ENCODE measurements at places on chromosomes 12 and 14.
A peak's percentile ranks its signal among the peaks of the same experiment; 100 is the strongest.

- DNase-seq, result no peak
Observed at GRCh38 chr12:91241756-91242155, 59.1 kb upstream of the DCN start.

- DNase-seq, result no peak
Observed at GRCh38 chr14:29926228-29926627, 1.4 kb downstream of the PRKD1 start.

DNA sequence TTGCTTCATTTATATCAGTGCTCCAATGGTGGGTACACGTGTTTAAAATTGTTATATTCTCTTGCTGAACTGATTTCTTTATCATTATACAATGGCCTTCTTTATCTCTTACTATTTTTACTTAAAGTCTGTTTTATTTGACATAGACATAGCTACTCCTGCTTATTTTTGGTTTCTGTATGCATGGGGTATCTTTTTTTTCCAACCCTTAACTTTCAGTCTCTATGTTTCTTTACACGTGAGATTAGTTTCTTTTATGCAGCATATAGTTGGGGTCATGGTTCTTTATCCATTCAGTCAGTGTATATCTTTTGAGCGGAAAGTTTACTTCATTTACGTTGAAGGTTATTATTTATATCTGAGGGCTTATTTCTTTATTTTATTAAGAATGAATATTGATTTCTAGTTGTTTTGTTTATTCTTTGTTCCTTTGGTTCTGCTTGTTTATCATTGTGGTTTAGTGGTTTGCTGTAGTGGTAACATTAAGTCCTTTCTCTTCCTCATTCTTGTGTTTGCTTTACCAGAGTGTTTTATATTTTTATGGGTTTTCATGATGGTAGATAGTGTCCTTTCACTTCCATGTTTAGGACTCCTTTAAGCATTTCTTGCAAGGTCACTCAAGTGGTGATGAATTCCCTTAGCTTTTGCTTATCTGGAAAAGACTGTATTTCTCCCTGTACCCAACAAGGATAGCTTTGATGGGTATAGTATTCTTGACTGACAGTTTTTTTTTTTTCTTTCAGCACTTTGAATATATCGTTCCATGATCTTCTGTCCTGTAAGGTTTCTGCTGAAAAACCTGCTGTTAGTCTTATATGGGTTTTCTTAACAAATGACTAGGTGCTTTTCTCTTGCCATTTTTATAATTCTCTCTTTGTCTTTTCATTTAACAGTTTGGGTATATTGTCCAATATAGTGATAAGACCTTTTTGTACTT, 38.3 kb upstream of the FAR2 start:
- DNase-seq, result no peak

GRCh38 chr12:95762123-95762785, 28.3 kb downstream of the NTN4 start:
- DNase-seq, result no peak

DNA sequence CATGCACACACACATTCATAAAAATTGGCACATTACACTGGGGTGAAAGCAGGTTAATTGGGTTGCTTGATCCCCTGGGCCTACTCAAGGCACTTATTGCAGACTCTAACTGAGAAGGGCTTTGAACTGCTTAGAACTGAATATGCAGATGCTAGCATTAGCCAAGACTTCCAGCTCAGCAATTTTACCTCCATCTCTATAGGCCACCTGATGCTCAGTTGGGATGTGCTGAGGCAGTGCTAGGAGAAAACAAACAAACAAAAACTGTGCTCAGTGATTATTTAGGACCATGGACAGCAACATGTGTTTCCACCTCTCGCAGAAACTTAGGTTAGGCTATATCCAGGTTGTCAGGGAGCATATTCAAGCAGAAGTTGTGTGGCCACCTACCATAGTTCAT, 124.8 kb upstream of the WSCD2 start:
- no peak for DNase-seq

GRCh38 chr14:81234278-81234677, 13.5 kb upstream of the GTF2A1 start:
- no peak for DNase-seq

DNA sequence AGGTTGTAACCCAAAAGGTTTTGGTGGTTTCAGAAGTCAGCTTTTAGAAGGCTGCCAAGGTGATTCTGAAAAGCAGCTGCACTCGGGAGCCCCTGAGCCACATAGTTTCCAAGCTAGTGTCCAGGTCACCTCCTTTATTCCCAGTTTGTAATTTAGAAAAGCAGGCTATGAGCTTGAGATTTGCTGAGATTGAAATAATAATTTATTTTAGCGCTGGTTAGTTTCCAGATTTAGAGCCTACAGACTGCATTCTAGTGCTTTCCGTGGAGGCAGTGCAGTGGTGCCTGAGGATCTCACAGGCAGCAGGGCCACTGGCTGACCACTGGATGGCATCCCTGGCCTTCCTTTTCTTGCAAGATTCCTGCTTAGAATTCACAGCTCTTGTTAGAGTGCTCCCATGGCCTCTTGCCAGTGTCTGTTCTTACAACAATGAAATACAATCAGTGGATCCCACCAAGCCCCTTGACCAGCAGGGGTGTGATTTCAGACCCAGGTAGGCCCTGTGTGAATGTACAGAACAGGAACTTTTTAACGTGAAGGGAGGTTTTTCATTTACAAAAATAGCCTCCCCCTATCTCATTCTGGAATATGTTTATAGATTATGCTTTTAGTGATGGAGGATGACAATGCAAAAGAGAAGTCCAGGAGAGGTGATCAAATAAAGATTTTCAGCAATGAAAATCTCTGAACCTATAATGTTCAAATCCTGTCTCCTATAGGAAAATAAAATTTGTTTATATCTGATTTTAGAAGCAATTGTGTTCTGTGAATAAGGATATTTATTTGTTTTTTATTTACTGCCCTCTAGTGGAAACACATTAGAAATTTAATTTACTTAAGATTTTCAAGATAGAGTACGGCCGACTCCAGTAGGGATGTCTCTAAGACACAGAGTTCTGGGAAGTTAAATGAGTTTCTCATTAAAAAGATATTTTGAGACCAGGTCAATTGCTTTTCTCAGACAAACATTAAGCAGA, 362.1 kb upstream of the STXBP6 start:
- no peak for DNase-seq

GRCh38 chr14:60195179-60195810, 30.1 kb upstream of the DHRS7 start:
- no peak for DNase-seq

DNA sequence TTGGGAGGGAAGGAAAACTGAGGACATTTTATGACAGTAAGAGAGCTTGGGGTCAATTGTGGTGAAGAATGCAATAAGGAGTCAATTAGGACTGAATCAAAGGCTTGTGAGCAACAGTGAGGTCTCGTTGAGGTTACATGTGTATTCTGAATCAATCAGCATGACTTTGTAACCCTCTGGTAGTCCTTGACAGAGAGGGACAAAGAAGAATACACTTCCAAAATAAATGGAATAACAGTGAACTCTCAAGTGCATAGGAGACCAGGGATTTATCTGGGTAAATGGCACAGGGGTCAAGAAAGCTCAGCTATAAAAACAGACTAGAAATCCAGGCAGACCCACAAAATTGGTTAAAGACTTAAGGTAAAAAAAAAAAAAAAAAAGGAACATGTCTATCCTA, 85.1 kb upstream of the NAV3 start:
- DNase-seq, result no peak

GRCh38 chr12:56042843-56043242, 1.1 kb downstream of the RPS26 start:
- DNase-seq, result no peak

- DNase-seq, result no peak
Observed at GRCh38 chr12:45232146-45232755, 16.4 kb downstream of the ANO6 start.

GRCh38 chr12:27806259-27806658, 26.2 kb upstream of the MANSC4 start:
- no peak for DNase-seq

GRCh38 chr12:128817111-128818015, 6.4 kb downstream of the SLC15A4 start:
- no peak for DNase-seq

- no peak for DNase-seq
Observed at GRCh38 chr12:40144023-40144422, 38.1 kb upstream of the SLC2A13 start.

GRCh38 chr12:99752740-99753139, 105.2 kb downstream of the GARIN6 start:
- DNase-seq, result no peak

- DNase-seq, result no peak
Observed at GRCh38 chr12:30840715-30841114, 85.8 kb upstream of the TSPAN11 start.

DNA sequence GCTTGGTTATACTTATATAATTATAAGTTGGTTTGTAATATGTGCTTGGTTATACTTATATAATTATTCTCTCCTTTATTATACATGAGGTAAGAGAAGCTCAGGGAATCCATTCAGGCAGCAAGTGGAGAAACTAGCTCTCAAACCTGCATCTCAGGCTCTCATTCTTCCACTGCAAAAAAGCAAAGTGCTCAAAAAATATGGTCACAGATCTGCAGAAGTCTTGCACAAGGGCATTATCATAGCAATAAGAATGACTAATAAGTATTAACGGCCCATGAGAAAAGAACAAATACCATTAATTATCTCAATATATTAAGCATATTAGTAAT, 476 bp upstream of the TRAFD1 start:
- DNase-seq, result no peak

DNA sequence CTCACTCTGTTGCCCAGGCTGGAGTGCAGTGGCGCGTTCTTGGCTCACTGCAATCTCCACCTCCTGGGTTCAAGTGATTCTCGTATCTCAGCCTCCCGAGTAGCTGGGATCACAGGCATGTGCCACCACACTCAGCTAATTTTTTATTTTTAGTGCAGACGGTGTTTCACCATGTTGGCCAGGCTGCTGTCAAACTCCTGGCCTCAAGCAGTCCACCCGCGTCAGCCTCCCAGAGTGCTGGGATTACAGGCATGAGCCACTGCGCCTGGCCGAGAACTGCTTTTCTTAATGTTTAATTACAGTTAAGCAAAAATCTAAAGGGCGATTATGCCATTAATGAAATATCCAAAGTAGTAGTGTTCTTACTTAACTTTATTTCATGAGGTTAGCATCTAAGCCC, 13.6 kb downstream of the YARS2 start:
- DNase-seq, result no peak

DNA sequence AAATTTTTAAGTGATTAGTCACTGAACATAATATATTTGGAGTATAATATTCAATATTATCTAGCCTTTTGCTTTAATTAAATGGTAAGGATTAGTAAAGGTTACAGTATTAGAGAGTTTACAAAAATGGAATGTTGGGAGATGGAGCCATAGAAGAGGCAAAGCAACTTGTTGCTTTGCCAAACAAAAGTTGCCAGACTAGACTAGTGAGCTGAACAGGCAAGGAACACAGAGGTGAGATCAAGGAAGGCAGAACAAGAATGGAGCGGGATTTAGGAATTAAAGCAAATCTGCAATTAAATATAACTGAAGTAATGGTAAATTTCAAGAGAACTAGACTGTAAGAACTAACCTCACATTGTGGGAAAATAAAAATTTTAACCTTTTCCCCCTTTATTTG, 5.1 kb downstream of the ARF6 start:
- DNase-seq, result no peak

DNA sequence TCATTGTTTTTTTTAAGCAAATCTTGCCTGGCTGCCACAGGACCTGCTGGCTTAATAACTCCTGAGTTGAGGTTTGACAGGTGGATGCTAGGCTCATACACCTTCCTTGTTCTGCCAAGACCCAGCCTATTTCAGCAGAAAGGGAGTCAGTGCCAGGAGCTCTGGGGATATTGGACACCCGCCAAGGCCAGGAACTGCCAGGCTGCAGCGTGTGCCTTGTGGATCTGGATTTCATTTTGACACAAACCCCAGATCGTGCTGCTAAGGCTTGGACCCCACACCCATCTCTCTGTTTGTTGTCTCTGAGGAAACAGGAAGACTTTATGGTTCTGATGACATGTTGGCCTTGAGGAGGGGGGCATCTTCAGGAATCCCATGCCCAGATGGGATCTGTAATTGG, 44.4 kb upstream of the PRIMA1 start:
- no peak for DNase-seq

DNA sequence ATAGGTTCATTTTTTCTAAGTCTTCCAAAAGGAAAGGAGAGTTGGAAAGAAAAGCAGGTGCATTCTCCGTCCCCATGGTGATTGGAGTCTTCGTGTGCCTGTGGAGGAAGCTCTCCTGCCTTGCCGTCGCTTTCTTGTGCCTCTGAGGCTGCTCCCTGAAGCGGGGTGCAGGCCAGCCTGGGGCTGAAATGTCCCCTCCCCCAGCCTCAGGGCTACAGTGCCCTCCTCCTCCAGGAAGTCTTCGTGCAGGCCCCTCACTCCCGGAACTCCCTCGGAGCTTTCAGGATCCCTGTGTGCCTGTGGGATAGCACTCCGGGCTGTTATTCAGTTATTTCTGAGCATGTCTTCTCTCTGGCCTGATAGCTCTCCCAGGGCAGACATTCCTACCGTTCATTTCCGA, 569.2 kb downstream of the VRK1 start:
- no peak for DNase-seq

DNA sequence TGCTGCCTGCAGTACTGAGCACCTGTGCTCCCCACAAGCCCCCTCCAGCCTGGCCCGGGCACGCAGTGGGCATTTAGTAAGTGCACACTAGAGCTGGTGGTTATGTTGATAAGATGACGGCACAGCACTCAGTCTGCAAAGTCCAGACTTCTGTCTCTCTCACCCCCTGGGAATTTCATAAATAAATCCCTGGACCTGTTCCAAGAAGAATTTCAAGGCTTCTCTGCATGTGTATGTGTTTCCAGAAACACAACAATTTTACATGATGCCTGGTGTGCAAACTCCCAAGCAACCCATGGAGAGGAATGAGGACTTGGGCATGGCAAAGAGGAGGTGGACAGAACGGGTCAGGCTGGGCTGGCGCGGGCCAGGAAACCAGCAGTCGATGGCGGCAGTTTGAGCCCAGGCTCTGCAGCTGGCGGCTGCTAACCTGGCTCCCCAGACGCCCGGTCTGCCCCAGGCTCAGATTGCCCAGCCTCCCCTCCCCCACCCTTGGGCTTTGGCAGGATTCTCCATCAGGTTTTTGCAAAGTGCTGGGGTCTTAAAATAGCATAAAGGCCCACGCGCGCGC, 10.4 kb upstream of the ACVR1B start:
- DNase-seq, result peak; percentile 32

DNA sequence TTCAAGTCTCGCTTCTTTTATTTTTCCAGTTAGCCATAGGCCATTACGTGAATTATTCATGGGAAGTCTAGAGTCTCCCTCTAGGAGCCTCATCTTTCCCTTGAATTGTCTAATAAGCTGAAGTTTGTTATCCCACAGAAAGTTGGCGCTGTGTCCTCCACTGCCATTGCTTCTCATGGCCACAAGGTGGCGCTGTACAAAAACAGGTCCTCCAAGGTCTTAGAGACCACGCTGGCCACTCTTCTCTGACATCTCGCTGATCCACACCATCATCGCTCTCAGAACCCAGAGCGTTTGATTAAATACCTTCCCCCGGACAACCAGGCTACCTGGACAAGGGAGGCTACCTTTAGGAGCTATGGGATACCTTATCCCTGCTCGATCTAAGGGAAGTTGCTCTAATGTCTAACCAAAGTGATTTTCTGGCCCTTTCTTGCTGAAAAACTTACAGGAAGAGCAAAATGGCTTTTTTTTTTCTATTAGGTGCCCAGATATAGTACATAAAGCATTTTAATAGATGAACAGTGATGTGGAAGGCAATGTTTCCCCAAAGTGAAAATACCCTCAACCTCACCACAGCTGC, 110.0 kb downstream of the CCDC60 start:
- no peak for DNase-seq
